ENCODE measurements at places on chromosomes 6 and 20. TPM values are rescaled to one million over a fixed set of nuclear protein-coding genes. Genes with fewer than 3 reads are reported as not detected.

DNA sequence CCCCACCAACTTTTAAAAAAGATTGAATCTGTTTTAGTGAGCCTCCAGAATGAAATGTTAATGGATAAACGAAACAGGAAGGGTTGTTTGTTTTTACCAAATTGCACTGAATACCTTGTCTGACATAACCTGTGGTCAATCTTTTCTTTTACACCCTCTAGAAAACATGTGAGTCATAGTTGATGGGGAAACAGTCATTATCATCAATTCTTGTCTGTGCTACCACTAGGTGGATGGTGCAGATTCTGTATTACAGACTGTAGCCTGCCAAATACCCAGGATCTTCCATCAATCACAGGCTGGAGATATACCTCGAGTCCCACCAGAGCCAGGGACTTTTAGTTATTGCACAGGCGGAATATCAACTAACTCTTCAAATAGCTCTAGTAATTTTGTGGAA, 29.5 kb upstream of the PKIB start:
- DNase-seq, result no peak

- no peak for DNase-seq
These were observed 182.8 kb downstream of the ZDHHC14 start for GRCh38 chr6:157563611-157564284.

GRCh38 chr6:128029826-128030225, 129.0 kb upstream of the THEMIS start:
- no peak for DNase-seq

GRCh38 chr6:153160221-153160620, 29.1 kb upstream of the RGS17 start:
- no peak for DNase-seq

GRCh38 chr6:84618046-84618752, 146.2 kb downstream of the TBX18 start:
- DNase-seq, result no peak

DNA sequence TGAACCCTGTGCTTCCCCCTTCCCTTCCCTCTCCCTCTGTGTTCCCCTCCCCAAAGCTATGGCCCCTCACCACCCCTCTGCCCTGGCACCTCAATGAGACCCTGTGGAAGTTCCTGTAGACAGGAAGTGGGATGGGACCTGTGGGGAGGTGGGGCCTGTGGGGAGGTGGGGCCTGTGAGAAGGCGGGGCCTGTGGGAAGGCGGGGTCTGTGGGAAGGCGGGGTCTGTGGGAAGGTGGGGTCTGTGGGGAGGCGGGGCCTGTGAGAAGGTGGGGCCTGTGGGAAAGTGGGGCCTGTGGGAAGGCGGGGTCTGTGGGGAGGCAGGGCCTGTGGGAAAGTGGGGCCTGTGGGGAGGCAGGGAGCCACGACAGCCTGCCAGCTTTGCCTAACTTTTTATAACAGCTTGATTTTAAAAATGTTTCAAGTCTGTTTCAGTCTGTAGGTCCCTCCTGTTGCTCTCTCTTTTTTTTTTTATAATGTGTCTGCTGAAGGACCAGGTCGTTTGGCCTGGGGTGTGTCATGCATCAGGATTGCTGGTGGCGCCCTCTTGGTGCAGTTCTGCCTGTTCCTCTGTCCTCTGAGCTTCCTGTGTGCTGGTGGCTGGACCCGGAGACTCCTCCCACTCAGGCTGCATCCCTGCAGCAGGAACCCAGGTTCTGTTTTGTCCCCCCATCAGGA, 70.5 kb upstream of the SLCO4A1 start:
- DNase-seq, result no peak

DNA sequence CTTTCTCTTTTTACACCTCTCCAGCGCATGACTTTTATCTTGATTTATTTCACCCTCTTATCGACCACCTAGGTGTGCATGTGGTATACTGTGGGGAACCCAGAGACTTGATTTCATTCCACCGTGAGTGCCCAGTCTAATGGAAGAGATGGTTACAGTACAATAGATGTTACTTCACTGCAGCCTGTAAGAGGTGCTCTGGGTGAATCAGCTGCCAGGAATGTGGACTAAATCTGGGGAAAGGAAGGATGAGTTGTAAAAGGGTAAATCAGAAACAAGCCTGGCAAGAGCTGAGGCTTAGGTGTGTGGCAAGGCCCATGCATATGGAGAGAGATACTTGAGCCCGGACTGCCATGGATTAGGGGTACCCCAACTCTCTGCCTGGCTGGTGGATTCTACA, 7.4 kb downstream of the STK35 start:
- no peak for DNase-seq

DNA sequence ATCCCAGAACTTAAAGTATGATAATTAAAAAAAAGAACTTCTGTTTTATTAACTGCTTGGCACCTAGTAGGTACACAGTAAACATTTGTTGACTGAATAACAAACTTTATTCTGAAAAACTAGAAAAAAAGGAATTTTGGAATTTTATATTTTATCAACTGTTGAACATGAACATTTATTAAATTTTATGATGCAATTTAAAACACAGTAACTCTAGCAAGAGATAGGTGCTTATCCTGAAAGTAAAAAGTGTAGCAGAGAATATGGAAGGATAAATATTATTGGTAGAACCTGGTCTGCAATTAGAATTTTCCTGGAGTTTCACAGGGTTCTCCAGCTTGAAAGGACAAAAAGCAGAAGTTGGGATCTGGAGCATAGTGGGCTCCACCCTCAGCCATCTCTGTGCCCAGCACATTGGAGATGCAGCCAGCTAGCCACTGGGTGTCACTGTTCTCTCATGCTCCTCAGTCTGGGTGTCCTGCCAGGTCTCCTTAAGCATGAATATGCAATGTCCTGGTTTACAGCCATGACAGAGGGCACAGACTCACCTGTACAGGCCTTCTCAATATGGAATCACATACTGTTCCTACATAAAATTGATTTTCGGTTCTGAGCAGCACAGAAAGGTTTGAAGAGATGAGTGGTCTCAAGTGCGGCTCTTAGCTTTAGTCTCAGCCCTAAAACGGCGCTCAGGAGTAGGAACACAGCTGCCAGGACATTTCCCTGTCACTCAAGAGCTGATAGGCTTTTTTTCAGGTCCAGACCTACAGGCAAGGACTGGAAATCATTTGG, 31.7 kb upstream of the IL20RA start:
- DNase-seq, result no peak

GRCh38 chr20:3171391-3172125, 1.8 kb downstream of the LZTS3 start:
- peak; percentile 46 for DNase-seq

DNA sequence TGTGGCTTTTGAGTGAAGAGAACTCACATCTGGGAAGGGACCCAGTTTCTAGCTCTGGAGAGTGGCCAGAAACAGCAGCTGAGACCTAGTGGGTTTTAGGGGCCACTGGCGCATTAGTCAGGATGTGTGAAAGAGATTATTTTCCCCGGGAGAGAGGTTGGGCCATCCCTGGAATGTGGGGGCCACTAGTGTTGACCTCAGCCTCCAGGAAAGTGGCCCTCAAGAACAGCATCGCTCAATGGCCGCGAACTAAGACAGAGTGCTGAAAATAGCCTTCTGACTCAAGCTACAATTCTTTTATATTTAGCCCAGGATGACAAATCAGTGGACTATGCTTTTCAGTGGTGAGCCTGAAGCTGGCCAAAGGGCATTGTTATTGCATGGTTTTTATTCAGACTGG, 210.4 kb upstream of the RNF24 start:
- peak; percentile 84 for DNase-seq

DNA sequence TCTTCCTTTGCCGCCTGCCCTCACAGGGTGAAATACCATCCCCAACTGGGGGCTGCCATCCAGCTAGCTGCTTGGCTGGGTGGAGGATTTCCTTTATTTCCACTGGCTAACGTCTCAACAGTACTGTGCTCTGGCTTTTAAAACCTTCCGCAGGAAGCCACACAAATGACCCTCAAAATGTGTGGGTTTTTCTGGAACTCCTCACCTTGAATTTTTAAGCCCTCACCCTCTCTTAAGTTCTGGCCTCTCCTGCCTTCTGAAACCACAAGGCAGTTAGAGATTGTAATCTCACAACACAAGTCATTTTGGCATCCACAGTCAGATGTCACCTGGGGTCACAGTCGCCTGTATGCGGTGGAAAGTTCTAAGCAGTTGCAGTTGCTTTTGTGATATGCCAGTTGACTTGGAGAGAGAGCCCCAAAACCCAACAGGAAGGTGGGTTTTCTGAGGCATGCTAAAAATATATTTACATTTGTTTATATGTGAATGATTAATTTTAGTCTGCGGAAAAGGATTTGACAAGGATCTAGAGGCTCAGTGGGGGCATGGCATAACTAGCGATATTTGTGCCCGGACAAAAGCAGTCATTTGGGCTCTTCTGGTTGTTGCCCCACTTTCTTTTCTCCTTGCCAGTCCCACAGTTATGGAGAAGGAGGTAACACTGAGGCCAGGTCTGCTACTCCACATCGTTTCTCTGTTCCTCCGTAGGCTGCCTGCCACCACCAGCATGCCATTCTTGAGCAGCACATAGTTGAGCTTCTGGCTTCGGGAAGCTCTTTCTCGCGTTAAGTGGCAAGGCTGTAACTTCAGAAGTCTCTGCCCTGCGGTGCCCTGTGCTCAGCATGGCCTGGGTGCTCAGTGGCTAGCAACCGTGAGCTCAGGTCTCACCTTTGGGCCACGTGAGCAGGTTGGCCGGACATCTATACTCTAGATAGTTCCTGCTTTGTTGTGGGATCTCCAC, 335.3 kb downstream of the CD83 start:
- DNase-seq, result no peak

GRCh38 chr20:10591946-10592521, 81.8 kb downstream of the JAG1 start:
- DNase-seq, result no peak

GRCh38 chr20:58854638-58855471, 2.3 kb downstream of the GNAS start:
- no peak for DNase-seq

DNA sequence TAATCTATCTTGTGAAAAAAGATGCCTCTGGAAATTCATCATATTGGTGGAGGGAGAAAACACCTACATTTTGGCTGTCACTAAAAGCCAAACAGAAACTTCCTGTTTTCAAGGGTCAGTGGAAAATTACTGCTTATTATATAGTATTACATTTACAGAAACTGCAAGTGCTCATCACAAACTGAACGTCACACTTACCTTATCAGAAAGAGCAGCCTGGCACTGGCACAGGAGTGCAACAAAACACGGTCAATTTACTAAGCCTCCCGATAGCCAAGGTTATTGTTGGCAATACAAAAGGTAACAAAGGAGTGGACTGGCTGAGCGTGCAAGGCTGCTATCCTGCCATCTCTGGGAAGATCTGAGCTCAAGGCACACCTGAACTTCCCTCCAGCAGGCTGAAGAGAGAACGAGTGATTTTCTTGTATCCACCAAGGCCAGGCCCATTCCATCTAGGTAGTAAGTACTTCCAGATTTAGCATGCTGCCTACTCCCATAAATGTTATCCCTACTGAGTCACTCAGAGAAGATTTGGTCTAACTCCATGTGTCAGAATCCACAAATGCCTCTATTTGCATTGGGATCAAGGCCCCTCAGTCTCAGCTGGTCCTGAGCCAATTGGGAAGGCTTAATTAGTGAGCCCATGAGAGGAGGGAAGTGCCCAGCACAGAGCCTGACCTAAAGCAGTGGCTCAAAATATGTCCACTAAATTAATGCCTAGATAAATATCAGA, 399.8 kb downstream of the BTBD9 start:
- no peak for DNase-seq

GRCh38 chr20:42067596-42067995, 449.4 kb upstream of the CHD6 start:
- DNase-seq, result no peak

DNA sequence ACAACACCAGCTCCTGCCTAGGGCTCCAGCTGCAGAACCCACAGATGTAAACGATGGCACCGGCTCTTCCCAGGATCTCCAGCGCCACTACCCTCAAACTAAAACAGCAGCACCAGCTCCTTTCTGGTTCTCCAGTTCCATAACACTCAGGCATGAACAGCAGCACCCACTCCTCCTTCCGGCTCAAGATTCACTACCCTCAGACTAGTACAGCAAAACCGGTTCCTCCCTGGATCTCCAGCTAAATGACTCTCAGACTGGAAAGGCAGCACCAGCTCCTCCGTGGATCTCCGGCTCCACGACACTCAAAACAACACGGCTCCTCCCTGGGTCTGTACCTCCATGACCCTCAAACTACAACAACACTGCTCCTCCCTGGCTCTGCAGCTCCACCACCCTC, 325.0 kb downstream of the PREX1 start:
- no peak for DNase-seq

DNA sequence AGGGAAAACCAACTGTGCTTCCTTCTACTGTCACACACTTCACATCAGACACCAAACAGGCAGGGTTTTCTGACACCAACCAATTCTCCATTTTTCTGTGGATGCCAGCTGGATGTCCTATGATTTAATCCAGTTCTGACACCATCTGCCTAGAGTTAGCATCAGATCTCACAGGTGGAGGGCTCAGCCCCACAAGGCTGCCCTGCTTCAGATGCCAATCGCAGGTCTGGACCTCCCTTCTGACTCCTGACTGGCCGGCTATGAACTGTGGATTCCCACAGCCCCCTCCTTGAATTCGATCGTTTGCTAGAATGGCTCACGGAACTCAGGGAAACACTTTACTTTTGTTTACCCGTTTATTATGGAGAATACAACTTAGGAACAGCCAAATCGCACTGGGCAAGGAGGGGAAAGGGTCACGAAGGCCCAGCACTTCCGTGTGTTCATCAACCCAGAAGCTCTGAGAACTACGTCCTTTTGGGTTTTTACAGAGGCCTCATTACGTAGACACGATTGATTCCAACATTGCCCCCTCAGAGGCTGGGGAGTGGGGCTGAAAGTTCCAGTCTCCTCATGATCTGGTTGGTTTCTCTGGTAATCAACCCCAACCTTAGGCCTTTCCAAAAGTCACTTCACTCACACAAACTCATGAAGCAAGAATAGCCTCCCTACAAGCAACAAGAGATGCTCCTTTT, 25.4 kb upstream of the MAS1 start:
- DNase-seq, result no peak

GRCh38 chr6:51300510-51300909, 481.8 kb downstream of the TFAP2B start:
- DNase-seq, result no peak

GRCh38 chr20:615514-615913, 5.4 kb upstream of the TCF15 start:
- DNase-seq, result no peak

- no peak for DNase-seq
These were observed 9.1 kb downstream of the CEBPB start for GRCh38 chr20:50199703-50200102.

DNA sequence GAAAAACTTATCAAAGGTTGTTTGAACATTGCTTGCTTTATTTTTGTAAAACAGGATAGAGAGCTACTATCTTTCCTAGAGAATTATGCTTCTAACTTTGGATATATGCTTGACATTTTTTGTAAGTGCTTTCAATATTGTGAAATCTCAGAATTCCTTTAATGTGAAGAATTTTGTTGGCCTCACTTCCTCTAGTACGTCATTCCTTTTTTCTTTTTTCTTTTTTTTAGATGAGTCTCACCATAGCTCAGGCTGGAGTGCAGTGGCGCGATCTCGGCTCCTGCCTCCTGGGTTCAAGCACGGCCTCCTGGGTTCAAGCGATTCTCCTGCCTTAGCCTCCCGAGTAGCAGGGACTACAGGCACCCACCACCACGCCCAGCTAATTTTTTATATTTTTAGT, 668.1 kb downstream of the RFPL4B start:
- DNase-seq, result no peak

The MEI4 gene
- not detected for polyA plus RNA-seq

The F13A1 gene
- 16.8 TPM for polyA plus RNA-seq

The CAGE1 gene
- polyA plus RNA-seq, result not detected

The PTCHD4 gene
- polyA plus RNA-seq, result 0.49 TPM

The CST2 gene
- not detected for polyA plus RNA-seq

The MAFB gene
- polyA plus RNA-seq, result 4.2 TPM

The C6orf15 gene
- polyA plus RNA-seq, result not detected

The DNAAF9 gene
- polyA plus RNA-seq, result 9.7 TPM

The TMEM217 gene
- polyA plus RNA-seq, result 0.54 TPM

The SLC22A7 gene
- not detected for polyA plus RNA-seq

The HLA-G gene
- 0.88 TPM for polyA plus RNA-seq

The GPR6 gene
- not detected for polyA plus RNA-seq

The ANGPT4 gene
- polyA plus RNA-seq, result not detected

Data from aorta (tissue), 5 donors.